ENCODE measurements at places on chromosomes 7 and 10.
A peak's percentile ranks its signal among the peaks of the same experiment; 100 is the strongest.

DNA sequence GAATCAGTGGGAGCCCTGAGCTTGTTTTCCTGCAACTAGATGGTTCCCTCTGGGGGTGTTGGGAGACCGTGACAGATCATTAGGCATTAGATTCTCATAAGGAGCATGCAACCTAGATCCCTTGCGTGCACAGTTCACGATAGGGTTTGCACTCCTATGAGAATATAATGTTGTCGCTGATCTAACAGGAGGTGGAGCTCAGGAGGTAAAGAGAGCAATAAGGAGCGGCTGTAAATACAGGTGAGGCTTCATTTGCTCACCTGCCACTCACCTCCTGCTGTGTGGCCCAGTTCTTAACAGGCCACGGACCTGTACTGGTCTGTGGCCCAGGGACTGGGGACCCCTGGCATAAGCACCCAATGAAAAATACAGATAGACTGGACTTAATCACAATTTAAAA lies 10.7 kb downstream of the SLC26A3 start:
- DNase-seq: no peak

GRCh38 chr7:23373151-23374004 lies 74.2 kb downstream of the MALSU1 start:
- peak; percentile 49 for DNase-seq

GRCh38 chr7:2350861-2351260 lies 3.8 kb upstream of the EIF3B start:
- no peak for DNase-seq

- DNase-seq: no peak
These were observed 69.9 kb downstream of the FOXL3 start for GRCh38 chr7:359766-360361.

- peak; percentile 85 for DNase-seq
These were observed 72.8 kb upstream of the ZNF722 start for GRCh38 chr7:63925626-63926460.

GRCh38 chr7:35537067-35538023 lies 157.6 kb downstream of the HERPUD2 start:
- peak; percentile 72 for DNase-seq

DNA sequence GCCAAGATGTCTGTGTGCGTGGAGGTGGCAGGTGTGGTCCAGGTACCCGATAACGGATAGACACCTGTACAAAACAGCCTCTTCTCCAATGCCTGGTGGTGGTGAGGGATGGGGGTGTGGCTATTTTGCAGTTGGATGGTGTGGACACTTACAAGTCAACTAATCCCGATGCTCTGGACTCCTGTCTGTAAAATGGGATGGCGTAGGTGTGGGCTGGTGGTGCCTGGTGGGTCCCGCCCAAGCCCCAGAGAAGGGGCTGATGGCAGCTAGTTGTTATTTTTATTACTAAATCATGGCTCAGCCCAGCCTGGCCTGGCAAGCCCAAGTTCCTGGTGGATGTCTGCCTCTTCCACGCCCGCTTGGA lies 22.3 kb downstream of the GTF2IRD1 start:
- no peak for DNase-seq

GRCh38 chr10:63727636-63728035 lies 206.4 kb downstream of the REEP3 start:
- DNase-seq: no peak

- DNase-seq: no peak
These were observed 163.9 kb downstream of the TCF7L2 start for GRCh38 chr10:113113918-113114317.

GRCh38 chr10:124866812-124867211 lies 65.2 kb downstream of the ABRAXAS2 start:
- no peak for DNase-seq

DNA sequence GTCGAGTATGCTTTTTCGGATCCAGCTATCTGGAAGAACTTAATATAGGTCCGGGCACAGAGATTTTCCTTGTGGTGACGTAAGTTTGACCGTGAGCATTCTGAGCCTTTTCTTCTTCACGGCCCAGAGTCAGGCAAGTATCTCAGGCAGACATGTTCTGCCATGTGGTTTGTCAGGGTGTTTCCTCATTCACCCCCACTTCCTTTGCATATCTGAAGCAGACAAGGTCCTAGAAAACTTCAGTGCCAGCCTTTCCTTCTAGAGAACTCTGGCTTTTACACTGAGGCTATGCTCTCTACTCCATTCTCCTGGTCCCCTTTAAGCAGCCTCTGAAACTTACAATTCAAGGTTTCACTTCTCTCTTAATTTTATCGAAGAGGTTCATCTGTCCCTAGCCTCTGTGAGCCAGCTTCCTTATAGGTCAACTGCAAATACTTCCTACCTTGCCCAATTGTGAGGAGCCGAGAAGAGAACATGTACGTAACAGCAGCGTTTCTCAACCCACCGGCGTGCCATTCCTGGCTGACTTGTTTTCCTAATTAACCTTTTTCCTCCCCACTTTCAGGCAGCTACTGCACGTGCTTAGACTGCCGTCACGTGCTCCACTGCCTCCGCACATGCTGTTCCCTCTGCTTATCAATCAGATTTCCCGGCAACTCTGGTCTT lies 47.3 kb downstream of the CDCA7L start:
- DNase-seq: no peak

GRCh38 chr7:33563651-33564050 lies 341.7 kb upstream of the BMPER start:
- DNase-seq: no peak

GRCh38 chr7:132125096-132125495 lies 451.2 kb downstream of the PLXNA4 start:
- DNase-seq: no peak

GRCh38 chr7:8206956-8207355 lies 55.0 kb downstream of the ICA1 start:
- DNase-seq: no peak

DNA sequence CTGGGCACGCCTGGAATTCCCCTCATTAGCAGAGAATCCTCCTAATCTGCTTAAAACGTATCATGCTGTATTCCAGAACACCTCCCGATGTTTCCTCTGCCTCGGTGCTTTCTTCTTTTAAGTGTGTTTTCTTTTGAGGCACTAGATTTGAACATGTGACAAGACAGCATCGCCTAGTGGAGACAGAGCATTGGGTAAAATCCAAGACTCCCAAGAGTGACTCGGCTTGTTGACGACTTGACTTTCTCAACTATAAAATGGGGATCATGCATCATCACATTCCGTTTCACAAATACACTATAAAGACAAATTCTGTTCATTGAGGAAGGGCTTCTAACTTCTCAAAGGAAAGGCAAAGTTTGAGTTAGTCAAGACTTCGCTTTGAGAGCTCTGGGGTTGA lies 105.6 kb upstream of the RNF32 start:
- no peak for DNase-seq

- DNase-seq: no peak
These were observed 87.0 kb downstream of the ZNF365 start for GRCh38 chr10:62461120-62461519.

DNA sequence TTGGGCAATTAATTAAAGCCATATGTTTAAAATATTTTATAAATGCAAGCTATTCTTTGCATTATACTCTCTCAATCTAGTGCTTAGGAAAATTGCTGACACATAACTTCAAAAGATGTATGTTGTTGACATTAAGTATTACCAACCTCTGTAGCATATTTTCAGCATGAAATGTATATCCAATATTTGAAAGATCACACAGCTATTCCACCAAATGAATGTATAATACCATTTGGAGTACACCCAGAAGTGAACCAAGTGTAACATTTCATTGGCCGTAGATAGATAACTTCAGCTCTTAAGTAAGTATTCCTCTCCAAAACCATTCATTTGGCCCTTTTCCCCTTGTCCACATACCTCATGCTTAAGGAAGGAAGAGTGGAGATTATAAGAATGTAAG lies 104.6 kb downstream of the HECTD2 start:
- DNase-seq: no peak

DNA sequence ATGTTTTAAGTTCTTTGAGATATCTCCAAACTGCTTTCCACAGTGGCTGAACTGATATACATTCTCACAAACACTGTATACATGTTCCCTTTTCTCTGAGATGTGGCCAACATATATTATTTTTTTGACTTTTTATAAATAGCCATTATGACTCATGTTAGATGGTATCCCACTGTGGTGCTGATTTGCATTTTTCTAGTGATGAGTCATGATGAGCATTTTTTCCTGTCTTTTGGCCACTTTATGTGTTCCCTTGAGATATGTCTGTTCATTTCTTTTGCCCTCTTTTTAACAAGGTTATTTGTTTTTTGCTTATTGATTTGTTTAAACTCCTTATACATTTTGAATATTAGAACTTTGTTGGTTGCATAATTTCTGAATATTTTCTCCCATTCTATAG lies 1055.1 kb downstream of the NXPH1 start:
- no peak for DNase-seq

- DNase-seq: no peak
These were observed 20.4 kb downstream of the DNAJB12 start for GRCh38 chr10:72334196-72334824.

- DNase-seq: no peak
These were observed 910.3 kb downstream of the LRMDA start for GRCh38 chr10:76341740-76342139.

GRCh38 chr10:104350127-104350635 lies 3.5 kb upstream of the CFAP58 start:
- DNase-seq: no peak

- no peak for DNase-seq
These were observed 710.4 kb downstream of the TNS3 start for GRCh38 chr7:46871516-46871915.

DNA sequence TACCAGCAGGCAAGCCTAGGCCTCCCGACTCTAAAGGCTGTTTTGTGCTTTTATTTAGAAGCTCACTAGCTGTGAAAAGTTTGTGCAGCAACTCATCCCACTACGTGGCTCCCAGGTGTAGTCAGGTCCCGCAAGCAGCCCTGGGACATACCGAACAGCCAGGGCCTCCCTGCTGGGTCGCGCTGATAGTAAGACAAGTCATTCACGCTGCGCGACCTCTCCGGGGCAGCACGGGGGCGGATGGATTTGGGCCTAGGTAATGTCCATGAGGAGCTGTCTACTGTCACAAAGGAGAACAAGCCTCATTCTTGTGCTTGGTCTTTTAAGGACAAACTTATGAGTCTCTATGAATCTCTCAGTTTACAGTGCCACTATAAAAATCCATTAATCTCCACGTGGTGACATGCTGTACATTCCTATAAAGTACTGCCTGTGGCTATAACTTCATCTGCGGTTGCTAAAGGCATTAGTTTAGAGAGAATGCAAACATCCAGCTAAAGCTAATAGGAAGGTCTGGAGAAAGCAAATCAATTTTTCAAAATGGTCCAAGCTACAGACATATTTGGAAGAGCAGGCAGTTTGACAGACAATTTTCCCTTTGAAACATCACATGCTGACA lies 546.8 kb downstream of the PHTF2 start:
- DNase-seq: no peak

All from activated CD4-positive, alpha-beta T cell treated with anti-CD3 and anti-CD28 coated beads for 24 hours (primary cell).